ENCODE measurements at places on chromosomes 7 and 10.

DNA sequence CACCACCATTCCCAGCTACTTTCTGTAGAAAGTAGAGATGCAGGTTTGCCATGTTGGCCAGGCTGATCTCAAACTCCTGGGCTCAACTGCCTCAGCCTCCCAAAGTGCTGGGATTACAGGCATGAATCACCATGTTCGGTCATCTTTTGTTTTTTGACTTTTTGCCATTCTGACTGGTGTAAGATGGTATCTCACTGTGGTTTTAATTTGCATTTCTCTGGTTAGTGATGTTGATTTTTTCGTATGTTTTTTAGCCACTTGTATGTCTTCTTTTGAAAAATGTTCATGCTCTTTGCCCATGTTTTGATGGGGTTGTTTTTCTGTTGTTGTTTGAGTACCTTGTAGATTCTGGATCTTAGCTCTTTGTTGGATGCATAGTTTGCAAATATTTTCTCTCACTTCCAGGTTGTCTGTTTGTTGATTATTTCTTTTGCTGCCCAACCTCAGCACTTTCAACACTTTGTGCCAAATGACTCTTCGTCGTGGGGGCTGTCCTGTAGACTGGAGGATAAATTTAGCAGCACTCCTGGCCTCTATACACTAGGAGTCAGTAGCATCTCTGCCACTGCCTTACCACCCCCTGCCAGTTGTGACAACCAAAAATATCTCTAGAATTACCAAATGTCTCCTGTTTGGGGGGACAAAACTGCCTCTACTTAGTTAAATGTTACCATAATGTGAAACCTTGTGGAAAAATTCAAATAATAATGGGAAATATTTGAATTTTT is 6.5 kb upstream of the CPED1 start:
- DNase-seq, result peak; percentile 78

DNA sequence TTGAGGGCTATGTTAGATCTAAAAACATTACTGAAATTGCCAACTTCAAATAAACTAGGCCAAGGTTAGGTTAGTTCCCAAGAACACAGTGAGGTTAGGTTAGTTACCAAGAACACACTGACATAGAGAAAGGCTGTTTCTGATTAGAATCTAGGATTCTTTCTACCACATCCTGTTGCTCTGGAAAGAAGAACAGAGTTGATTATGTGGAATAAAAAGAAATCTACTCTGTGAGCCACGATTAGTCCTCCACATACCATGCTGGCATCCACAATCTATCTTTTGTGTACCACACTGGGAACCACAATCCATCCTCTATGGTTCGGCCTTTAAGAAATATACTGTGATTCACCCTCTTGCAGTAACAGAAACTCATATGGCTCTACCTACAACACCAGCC is 91.4 kb downstream of the LRRTM3 start:
- DNase-seq, result no peak

DNA sequence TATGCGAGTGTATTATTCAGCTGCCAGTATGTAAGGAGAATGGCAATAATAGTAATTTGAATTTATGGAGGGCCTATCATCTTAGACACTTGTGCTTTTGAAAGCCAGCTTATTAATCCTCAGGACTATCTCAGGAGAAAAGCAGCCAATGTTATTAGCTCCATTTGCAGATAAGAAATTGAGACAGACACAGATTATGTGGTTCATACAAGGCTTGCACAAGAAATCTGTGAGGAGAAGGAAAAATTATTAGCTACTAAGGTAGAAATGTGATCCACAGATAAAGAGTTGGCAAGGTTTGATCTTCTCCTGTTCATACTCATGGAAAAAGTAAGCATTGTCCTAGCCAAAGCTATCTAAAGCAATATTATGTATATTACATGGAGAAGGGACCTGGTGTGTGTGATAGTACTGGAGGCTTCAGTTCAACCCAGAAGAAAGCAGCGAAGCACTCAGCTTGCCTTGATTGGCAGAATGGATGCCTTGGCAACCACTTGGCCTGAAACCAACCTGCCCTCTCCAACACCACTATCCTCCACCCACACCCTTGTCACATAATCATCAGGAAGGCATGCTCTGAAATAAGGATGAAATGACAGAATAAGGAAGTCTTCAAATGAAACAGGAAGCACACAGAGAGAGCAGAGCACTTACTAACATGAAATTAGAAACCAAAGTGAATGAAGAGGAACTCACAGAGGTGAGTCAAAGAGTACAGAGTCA is 18.0 kb downstream of the MACC1 start:
- DNase-seq, result peak; percentile 68

GRCh38 chr10:27568196-27569175 is 64.4 kb downstream of the RAB18 start:
- DNase-seq, result peak; percentile 86

DNA sequence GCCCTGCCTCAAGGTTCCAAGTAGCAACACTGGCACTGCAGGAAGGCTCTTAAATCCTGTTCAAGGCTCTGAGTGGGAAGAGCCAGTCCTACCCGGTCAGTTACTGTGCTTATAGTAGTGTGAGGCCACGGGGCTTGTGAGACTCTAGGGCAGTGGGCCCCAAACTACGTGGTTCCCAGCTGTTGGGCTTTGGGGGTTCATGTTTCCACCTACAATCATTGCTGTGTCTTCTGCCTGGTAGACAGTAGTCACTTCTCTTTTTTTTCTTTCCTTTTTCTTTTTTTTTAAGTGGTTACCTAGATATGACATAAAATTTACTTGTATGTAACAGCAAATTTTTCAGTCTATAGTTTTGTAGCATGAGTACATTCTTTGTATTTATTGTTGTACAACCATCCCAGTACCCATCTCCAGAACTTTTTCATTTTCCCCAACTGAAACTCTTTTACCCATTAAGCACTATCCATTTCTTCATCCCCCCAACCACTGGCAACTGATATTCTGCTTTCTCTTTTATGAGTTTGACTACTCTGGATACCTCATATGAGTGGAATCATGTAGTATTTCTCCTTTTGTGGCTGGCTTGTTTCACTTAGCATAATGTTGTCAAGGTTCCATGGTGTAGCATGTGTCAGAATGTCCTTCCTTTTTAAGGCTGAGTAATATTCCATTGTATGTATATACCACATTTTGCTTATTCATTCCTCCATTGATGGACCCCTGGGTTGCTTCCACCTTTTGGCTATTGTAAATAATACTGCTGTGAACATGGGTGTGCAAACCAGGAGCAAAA is 7.7 kb downstream of the UBTD1 start:
- no peak for DNase-seq

DNA sequence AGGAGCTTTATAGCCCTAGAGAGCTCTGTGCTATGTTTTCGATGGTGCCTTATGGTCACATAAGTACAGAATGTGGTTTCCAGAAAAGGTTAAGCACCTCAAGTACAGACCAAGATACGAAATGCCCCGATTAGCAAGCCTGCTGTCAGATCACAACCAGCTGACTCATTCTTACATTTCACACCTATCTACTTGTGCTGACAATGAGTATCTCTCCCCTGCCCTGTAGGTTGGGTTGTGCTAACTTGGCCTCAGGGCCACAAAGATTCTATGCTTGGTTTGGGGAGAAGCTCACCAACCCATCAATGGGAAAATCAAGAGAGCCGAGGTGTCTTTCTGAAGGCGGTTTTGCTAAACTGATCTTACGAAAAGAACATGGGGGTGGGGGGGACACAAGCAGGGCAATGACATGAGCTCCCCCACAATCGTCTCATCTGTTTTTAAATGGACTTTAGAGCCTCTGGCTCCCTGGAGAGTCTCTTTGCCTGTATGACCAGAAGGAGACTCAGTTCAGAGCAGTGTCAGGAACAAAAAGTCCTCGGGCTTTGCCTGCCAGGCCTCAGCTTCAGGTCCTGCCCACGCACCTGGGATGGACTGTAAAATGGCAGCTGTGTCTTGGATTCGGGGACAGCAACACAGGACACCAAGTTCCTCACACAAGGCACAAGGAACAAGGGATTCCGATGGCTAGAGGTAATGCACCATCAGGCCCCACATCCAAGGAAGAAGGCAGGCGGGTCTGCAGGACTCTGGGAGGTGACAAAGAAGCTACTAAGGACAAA is 55.1 kb downstream of the FAM53B start:
- DNase-seq, result no peak

DNA sequence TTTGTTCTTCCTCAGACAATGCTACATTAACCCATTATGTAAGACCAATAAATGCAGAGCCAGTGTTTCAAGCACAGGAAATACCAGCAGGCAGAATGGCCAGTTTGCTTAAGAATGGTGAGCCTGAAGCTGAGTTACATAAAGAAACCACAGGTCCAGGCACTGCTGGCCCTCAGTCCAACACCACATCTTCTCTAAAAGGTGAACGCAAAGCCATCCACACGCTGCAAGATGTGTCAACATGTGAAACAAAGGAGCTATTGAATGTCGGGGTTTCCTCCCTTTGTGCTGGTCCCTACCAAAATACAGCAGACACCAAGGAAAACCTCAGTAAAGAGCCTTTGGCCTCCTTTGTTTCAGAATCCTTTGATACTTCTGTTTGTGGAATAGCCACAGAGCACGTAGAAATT is 63.8 kb downstream of the TASOR2 start:
- no peak for DNase-seq

- DNase-seq, result no peak
Measured at GRCh38 chr10:51326174-51326573, 251.9 kb downstream of the PRKG1 start.

GRCh38 chr7:82172881-82173280 is 270.7 kb downstream of the CACNA2D1 start:
- DNase-seq, result no peak

DNA sequence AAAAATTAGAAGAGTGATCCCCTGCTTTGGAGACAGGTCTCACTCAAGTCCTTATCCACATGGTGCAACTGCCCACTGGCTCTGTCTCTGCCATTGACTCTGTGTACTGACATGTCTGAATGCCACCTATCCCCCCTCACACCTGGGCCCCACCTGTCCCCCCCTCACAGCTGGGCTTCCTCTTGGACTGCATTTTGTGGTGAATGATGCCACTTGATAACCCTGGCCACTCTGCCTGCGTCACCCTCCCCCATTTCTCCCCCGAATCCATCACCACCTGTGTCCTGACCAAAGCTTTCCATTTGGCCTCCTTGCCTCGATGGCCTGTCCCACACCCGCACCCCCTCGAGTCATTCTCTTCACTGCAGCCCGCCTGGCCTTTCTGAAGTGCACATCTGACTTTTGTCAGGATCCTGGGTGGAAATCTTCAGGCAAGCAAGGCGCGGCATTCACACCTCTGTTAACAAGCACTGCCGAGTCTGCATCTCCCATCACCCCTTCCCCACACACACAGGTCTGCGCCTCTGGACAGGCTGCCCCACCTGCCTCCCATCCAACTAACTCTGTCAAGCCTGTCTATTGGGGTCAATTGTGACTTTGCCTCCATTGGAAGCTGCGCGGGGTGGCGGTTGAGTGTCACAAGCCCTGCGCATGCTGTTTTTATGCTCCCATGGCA is 175.3 kb upstream of the KLF14 start:
- no peak for DNase-seq

GRCh38 chr7:121285066-121285667 is 43.6 kb upstream of the WNT16 start:
- no peak for DNase-seq
